ENCODE measurements at places on chromosomes 4 and X.

- peak; percentile 29 for DNase-seq
Observed at GRCh38 chr4:4871573-4872313, 12.3 kb downstream of the MSX1 start.

- DNase-seq, result peak; percentile 20
Observed at GRCh38 chr4:138909587-138909986, 106.0 kb upstream of the NOCT start.

DNA sequence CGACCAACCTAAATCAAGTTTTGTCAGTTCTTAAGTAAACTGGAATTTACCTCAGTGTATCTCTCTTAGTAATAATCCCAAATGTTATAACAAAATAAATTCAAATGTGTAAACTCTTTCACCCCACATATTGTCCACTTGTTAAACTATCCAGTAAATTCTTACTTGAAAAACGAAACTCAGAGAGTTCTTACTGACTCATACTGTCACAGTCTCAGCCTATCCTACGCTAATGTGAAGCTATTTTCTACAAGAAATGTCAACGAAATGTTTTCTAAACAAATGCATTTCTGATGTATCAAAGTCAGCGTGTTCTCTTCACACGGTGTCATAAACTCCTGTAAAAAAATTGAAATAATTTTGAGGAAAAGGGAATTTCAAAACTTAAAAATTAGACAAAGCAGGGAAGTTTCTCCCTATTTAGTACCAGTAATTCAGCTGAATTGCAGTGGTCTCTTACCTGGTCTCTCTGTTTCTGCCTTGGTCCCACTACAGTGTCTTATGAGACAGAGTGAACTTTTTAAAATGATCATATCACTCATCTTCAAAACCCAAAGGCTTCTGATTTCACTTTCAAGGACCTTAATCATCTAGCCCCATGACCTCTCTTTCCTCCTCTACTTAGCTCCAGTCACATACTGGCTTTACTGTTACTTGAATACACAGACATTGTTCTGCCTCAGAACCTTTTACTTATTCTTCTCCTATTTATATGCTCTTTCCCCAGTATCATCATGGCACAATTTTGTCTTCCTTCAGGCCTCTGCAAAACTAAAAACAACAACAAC, 63.3 kb downstream of the DCAF8L1 start:
- no peak for DNase-seq

- DNase-seq, result no peak
Observed at GRCh38 chr4:41106081-41106480, 108.3 kb downstream of the APBB2 start.

- DNase-seq, result no peak
Observed at GRCh38 chrX:47198026-47198686, 4.5 kb downstream of the UBA1 start.

GRCh38 chr4:26084414-26084813, 170.4 kb downstream of the SMIM20 start:
- DNase-seq, result no peak

DNA sequence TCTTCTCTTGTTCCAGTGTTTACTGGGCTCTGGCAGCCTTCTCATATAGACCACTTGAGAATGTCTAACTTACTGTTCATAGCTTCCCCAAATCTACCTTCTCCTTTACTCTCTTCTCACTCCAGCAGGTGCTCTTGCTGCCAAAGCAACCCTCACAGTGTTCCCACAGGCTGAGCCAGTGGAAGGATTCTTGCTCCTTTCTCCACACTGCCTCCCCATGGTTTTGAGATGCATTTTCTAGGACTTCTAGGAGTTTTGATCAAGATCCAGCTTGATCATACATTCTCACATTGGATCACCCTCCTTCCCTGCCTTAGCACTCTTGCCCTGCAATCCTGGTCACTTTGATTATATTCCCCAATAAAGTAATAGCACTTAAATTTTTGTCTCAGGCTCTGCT, 230.8 kb downstream of the TMEM47 start:
- no peak for DNase-seq

GRCh38 chr4:101762534-101762933, 28.0 kb upstream of the BANK1 start:
- no peak for DNase-seq

- DNase-seq, result no peak
Observed at GRCh38 chrX:45632506-45632905, 431.8 kb upstream of the DIPK2B start.

DNA sequence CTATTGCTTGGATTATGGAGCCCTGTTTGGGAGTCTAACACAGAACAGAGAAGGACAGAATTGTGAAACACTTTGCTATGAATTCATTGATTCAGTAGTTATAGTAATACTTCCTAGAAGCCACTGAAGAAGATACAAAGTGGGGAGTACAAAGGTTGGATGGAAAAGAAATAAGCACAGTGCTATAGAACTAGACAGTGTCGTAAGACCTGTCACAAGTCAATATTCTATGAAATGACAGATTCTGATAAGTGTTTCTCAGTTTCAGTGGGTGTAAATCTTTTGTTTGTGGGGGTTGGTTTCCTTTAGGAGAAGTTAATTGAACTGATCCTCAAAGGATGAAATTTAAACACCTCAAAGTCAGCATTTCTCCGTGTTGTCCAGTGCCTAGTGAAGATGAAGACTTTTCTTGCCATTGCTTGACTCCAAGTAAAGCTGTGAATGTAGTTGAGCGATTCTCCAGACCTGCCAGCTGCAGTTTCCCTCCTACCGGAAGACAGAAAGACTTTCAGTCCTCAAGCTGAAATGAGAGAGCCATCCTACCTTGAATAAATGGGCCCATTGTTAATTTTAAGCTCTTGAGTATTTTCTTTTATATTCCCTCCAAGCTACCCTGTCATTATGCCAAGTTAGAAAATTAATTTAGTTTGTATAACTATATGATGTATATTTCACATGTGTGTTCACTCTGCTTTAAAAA, 7.9 kb downstream of the PDLIM5 start:
- no peak for DNase-seq

DNA sequence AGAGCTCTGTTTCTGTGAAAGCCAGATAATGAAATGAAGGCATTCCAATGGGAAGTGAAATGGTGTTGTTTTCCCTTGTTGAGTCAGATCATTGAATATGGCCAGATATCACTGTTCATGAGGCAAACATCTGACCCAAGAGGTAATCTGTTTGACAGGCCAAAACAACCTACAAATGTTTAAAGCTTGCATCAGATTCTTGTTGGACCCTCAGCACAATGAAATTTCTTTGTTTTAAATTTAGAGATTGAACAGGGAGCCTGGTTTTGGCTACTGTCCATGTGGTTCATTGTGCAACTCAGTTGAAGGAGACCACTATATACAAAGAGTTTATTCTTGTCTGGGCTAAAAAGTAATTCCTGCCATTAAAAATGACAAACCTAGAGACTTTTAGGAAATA, 159.1 kb downstream of the AFF2 start:
- no peak for DNase-seq

DNA sequence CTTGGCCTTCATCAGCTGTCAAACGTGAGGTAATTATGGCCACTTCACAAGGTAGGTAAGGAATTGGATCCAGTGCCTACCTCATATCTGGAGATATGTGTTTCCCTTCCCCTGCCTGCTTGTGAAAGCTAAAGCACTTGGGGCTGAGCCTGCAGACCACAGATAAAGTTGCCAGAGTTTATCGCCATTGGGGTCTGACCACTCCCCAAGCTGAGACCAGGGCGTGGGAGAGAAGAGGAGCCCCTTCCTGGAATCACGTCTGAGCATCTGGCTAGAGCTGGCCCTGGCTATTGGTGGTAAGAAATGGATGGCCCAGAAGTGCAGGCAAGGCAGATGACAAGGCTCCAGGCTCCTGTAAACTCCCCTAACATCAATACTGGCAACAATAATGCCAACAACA, 2.7 kb downstream of the ALAS2 start:
- no peak for DNase-seq

DNA sequence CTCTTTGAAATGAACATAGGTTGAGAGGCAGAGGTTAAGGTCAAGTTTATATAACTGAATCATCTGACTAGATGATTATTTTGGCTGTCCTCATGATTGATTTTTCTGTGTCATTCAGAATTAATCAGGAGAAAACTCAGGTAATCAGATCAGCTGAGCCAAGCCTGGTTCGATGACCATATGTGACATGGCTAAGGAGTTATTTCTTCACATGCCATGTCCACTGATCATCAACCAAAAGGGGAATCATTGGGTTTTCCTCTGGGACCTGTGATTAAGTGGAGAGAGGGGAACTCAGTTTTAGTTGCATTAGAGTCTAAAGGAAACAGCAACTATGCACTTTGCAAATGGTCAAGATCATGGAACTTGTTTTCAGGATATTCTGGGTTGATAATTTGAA, 20.3 kb upstream of the PACRGL start:
- no peak for DNase-seq

DNA sequence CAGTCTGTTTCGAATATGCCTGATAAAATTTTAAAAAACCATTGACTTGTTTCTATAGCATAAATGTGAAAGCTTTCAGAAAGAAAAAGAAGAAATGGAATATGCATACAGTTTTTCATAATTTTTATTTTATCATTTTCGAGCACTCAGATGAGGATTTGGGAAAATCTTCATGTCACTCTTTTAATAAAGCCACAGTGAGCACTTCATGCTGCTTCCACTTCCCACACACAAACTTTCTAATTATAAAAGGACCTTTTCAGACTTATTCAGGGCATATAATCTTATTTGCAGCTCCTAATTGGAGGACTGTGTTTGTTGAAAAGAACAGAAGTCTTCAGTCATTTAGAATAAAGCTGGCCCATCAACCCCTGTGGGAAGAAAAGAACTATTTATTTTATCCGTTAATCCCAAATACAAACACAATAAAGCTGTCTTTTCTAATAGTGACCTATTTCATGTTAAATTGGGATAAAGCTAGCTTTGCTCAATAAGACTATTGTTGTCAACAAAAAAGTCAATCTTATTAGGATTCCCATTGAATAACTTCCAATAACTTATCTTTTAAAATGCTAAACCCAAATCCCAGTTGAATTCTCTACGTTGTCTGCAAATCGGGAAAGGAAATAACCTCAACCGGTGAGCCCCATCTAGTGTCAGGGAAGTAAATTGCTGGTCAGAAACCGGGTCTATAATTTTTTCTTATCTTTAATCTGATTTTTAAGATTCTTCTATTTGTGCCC, 211.5 kb downstream of the PDGFRA start:
- no peak for DNase-seq

GRCh38 chrX:119970574-119970973, 27.0 kb upstream of the NKAP start:
- DNase-seq, result no peak

- no peak for DNase-seq
Observed at GRCh38 chr4:53921856-53922255, 142.5 kb downstream of the CHIC2 start.

DNA sequence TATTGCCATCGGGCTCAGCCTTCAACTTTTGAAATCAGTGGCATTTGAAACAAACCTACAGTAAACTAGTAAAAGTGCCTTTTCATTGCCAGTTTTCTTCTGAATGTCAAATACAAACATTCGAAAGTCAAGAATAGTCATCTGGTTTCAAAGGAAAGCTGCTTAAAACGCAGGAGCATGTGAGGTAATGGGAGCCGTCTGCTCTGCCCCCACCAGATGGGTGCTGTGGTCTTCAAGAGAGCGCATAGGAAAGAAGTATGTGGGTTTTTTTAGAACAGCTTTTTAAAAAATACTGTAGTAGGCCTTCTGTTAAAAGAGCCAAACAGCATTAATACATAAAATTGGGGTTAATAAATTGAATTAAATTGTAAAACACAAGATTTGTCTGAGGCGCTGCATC, 88.6 kb downstream of the STOX2 start:
- no peak for DNase-seq

- DNase-seq, result peak; percentile 53
Observed at GRCh38 chr4:87007528-87008446, 73.0 kb downstream of the AFF1 start.

- DNase-seq, result no peak
Observed at GRCh38 chrX:134891652-134892051, 99.1 kb upstream of the SMIM10 start.

DNA sequence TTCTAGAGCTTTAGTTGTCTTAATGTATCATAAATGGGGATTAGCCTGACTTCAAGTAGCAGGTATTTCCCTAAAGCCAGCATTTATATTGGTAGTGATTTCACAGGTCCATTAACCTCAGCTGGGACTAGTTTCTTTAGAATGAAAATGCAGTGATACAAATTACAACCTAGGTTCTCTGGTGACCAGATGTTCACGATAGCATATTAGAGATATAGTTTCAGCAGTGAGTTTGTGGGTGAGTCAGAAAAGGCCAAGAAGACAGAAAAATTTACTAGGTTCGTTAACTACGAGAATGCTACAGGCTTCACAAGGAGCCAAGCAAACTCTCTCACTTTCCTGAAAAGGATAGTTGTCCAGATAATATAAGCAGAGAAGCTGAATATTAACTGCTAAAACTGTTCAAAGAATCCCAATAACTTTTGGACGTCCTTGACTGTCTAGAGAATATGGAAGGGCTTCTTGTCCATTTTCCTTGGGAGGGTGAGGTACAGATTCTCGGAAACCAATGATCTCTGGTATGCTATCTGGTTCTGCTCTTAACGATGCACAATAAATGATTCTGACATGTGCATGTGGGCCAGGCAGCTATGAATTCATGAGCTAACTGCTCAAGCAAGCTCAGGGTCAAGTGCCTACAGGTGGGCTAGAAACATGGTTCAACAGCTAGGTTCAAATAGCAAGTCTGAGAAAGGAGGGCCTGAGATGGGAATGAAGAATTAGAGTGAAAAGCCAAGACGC, 6.0 kb upstream of the SPCS3 start:
- no peak for DNase-seq

DNA sequence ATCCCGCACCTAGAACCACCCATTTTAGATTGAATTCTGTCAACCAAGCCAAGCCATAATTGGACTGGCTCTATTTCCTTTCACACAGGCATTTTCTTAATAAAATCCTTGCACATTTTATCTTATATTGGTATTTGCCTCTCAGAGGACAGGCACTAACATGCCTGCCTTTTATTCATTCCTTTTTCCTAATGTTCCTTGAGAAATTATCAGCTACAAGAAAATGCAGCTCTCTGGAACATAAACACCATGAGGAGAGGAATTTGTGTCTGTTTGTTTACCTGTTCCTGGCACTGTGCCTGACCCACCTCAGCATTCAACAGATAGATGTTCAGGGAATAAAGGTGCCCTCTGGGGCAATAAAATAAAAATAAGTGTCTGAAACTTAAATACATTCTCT, 116.2 kb downstream of the PDHA2 start:
- DNase-seq, result no peak

- no peak for DNase-seq
Observed at GRCh38 chr4:77176640-77177039, 19.6 kb downstream of the CCNG2 start.

GRCh38 chrX:132775263-132775823, 183.1 kb downstream of the HS6ST2 start:
- no peak for DNase-seq

- no peak for DNase-seq
Observed at GRCh38 chr4:61293707-61294400, 93.7 kb downstream of the ADGRL3 start.

- DNase-seq, result no peak
Observed at GRCh38 chrX:40149286-40150175, 51.8 kb upstream of the BCOR start.

GRCh38 chr4:115219315-115219860, 106.0 kb upstream of the NDST4 start:
- DNase-seq, result no peak

- no peak for DNase-seq
Observed at GRCh38 chrX:126481916-126482315, 70.7 kb downstream of the DCAF12L1 start.

- no peak for DNase-seq
Observed at GRCh38 chr4:162015090-162015489, 148.7 kb downstream of the FSTL5 start.

Measured in NCI-H526 (cell line).